ENCODE measurements at places on chromosomes 12 and 14.
A peak's percentile ranks its signal among the peaks of the same experiment; 100 is the strongest.

DNA sequence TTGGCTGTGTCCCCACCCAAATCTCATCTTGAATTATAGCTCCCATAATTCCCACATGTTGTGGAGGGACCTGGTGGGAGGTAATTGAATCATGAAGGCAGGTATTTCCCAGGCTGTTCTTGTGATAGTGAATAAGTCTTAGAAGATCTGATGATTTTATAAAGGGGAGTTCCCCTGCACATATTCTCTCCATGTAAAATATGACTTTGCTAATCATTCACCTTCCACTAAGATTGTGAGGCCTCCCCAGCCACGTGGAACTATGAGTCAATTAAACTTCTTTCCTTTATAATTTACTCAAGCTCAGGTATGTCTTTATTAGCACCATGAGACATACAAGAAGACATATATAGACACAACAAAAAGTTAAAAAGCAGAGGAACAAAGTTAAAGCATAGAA lies 120.0 kb downstream of the CPNE8 start:
- no peak for DNase-seq

DNA sequence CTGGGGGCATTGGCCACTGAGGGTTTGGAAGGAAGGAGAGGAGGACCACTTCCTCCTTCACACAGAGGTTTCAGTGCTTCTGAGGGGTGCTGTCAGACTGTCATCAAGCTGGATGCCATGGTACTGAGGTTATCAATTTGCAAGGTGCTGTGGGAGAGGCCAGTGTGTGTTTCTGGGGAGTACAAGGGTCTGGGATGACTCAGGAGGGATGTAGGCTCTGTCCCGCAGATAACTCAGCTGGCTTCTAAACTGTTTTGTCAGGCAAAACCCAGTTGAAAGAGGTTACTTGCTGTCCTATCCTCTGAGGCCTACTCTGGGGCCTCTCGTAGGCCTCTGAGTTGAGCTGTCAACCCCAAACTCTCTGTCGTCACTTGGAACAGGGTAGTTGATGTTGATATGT lies 22.8 kb downstream of the ADCK1 start:
- no peak for DNase-seq

DNA sequence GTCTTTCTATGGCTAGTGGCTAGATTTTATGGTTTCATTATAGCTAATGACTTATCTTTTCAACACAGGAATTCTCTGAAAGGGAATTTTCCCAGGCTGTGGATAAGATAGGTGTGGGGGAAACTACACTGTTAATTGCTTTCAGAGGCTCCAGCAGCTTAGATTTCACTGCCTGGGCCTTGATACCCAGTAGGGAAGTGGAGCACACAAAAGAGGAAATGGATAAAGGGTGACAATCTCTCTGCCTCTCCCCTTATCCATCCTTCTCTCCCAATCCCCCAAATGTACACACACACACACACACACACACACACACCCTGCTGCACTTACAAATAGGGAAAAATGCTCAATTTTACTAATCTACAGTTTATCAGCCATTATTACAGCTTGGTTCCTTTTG lies 19.1 kb downstream of the SIX4 start:
- no peak for DNase-seq

DNA sequence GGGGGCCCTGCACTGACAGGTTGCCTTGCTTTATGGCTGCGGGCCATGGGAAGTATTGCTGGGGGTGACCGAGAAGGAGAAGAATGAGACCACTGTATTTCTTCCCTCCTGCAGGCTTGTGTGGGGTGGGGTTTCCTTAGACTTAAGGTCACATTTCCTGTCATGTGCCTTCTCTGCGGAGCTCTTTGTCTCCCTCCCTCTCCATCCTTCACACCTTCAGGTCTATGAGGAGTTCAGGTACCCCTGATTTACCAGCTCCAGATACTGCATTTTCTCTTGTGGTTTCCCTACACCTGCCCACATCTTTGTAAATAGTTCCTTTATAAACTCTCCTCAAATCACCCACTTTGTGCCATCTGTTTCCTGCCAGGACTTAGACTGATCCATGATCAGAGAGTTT lies 3.6 kb downstream of the FNTB start:
- DNase-seq, result no peak

DNA sequence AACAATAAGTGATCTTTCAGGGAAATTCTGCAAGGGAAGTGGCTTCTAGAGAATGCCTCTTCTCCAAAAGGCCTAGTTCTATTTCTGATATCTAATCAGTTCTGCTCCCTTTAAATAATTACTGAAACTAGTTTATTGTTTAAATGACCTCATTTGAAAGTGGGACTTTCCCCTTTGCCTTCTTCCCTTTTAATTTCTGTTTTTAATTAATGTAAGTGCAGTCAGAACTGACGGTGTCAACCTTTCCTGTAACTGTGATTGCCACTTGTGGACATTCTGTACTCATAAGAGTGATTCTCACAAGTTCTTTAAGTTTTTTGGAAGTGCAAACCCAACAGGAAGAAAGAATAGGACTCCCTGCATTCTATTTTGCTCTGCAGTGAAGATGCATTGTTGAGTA lies 265.3 kb upstream of the PLEKHG7 start:
- DNase-seq, result no peak

- peak; percentile 28 for DNase-seq
Observed at GRCh38 chr14:65949711-65950516, 536.3 kb upstream of the CCDC196 start.

- DNase-seq, result no peak
Observed at GRCh38 chr12:15757553-15758255, 31.5 kb downstream of the EPS8 start.

DNA sequence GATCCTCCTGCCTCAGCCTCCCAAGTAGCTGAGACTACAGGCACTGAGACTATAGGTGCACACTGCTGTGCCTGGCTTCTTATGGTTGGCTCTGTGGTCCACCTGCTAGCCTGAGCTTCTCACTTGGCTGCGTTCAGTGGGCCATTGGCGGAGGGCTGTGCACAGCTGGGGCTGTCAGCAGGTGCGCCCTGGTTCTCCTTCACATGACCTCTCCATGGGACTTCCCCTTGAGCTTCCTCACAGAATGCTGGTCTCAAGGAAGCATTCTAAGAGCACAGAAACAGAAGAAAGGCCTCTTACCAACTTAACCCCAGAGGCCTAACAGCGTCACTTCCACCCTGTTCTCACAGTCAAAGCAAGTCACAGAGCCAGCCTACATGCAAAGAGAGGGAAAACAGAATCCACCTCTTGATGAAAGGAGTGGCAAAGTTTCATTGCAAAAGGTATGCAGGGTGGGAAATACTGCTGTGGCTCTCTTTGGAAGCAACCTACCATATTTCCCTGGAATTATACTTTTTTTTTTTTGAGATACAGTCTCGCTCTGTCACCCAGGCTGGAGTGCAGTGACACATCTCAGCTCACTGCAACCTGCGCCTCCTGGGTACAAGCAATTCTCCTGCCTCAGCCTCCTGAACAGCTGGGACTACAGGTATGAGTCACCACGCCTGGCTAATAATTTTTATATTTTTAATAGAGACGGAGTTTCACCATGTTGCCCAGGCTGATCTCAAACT lies 9.3 kb downstream of the RILPL2 start:
- no peak for DNase-seq

DNA sequence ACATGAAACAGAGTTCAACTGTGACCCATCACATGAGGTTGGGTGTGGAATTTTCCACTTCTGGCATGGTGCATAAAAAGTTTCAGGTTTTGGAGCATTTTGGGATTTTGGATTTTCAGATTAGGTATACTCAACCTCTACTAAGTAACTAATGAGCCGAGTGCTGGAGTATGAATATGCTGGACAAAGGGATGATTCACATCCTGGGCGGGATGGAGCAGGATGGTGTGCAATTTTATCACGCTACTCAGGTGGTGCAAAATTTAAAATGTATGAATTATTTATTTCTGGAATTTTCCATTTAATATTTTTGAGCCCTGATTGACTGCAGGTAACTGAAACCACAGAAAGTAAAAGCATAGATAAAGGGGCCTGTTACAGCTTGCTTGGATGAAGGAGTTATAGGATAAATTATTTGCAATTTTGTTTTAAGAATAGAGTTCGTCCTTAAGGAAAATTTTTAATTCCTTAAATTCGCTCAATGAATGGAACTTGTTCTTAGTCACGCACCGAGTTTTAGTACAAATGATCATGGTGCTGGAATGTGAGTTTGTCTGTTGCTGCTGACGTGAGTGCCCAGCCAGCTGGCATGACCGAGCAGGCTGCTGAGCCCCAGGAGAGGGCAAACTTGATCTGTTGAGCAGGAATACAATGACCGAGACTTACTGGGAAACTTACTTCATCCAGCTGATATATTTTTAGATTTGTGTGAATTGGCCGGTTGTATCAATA lies 176.3 kb downstream of the ESR2 start:
- DNase-seq, result peak; percentile 55

DNA sequence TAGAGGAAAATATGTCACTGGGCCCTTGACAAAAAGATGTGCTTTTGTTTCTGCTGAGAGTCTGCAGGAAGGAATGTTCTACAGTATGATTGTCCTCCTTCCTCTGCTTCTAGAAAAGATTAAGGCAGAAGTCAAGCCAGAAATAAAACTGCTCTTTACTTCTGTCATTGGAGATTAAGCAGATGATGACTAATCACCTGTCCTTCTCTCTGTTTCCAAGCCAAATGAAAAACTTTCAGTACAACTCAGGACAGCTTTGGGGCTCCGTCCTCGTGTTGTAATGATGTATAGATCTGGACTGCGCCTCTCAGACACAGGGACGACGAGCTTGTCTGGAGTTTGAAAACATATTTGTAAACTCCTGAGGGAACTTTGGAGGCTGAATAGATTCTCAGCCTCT lies 159.3 kb downstream of the DYRK2 start:
- no peak for DNase-seq

GRCh38 chr14:75123991-75124390 lies 2.9 kb downstream of the NEK9 start:
- peak; percentile 24 for DNase-seq

DNA sequence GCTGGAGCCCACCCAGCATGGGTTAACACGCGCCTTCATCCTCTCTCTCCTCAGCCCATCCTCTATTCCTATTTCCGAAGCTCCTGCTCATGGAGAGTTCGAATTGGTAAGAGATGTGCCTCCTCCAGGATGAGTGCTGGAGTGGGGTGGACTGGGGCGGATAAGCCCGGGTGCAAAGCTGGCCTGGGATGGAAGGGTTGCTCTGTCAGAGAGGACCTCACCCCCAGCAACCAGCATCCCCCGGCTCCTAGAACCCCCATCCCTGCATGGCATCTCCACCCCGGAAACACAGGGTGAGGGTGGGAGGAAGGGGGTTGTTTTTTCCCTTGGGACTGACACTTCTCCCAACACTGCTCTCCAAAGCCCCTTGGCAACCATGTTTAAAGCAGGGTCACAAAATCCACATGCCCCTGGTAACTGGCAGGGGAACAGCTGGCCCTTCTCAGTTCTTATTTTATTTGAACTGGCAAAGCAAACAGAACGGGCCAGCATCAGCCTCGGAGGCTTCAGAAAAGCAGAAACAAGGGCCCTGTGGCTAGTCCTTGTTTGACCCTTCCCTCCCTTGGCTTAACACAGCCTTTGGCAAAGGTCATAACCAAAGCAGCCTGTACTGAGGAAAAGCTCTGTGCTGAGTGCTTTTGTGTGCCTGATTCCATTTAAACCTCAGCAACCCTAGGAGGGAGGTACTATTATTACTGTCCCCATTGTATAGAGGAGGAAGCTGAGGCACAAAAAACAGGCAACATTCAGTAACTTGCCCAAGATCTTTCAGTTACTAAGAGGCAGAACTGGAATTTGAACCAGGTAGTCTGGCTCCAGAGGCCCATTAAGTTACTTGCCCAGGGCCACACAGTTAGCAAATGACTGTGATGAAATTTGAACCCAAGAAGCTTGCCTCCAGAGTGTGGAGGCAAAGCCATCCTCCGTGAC lies 4.2 kb downstream of the GSTZ1 start:
- no peak for DNase-seq

GRCh38 chr12:125683748-125684381 lies 618.6 kb downstream of the AACS start:
- no peak for DNase-seq

DNA sequence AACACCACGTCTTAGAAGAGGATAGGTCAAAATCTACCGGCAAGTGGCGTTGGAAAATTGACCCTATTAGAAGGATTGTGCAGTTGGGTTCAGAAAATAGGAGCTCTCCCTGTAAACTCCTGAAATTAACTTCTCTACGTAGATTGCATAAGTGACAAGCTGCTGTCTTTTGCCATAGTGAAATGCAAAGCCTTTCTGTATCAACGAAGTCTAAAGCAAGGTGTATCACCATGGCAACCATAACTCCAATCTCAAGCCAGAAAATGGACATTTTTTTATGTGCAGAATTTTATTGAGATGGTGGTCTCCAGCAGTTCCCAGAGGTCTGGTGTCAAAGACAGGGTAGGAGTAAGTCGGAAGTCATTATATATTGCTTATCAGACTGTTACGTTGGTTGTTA lies 367.7 kb upstream of the NOVA1 start:
- DNase-seq, result no peak

- DNase-seq, result no peak
Observed at GRCh38 chr12:91387461-91388134, 205.0 kb upstream of the DCN start.

DNA sequence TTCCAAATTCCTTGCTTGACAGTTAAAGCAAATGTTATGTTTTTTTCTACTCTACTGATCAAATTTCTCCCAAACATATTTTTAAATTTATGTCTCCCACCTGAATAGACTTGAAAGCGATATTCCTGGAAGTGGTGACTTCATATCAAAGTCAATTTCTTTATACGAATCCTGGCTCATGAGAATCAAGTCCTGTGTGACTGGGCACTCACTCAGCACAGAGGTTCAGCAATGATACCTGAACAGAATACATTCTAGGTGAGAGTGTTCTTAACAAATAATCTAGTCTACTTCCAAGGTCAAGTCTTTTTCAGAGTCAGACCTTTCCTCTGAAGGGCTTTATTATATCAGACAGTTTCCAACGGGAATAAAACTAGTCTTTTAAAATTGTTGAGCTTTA lies 1070.6 kb downstream of the TRHDE start:
- DNase-seq, result no peak

GRCh38 chr12:102793921-102794320 lies 123.1 kb downstream of the PAH start:
- DNase-seq, result no peak

DNA sequence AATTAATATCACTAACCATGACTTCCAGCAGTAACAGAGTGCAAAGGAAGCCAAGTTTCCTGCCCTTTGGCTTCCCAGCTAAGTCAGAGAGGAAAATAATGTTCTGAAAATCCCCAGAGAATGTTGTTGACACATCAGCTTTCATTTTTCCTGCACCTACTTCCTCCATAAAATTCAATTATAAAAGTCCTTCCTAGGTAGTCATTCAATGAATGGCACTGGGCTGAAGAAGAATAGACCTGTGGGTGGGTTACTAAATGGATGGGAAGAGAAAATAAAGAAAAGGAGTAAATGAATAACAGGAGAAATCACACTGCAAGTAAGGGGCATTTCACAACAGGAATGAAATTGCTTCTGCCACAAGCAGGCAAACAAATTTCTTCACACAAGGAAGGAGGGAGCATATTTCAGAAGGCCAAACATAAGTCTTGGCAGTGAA lies 73.2 kb upstream of the MDM1 start:
- no peak for DNase-seq

DNA sequence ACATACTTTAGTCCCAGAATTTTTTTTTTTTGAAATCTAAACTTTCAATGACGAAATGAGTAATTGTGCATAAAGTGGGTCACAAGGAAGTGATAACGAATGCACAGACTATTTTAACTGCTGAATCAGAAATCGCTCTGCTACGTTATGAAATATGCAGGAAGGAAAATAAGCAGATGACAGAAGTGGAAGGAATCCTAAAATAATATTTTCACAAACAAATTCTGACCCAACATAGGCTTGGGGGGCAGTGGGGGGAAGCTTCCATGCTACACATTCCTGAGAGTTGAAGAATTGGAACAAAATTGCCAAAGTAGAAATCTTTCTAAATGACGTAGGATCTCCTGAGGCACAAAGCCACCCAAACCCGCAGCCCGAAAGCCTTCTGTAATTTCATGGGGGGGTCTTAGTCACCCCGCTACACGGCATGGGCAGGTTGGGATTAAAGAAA lies 89.6 kb downstream of the ARF6 start:
- DNase-seq, result peak; percentile 42

Measured in femur (tissue), 1 donor.